ENCODE measurements at places on chromosomes 2 and 18.

- DNase-seq, result no peak
Measured at GRCh38 chr18:45359275-45360009, 255.8 kb upstream of the SLC14A2 start.

- no peak for DNase-seq
Measured at GRCh38 chr2:80858965-80859364, 554.4 kb upstream of the LRRTM1 start.

GRCh38 chr2:99489063-99489760 is 605 bp downstream of the REV1 start:
- DNase-seq, result peak; percentile 60

- no peak for DNase-seq
Measured at GRCh38 chr18:5397102-5397501, 101.6 kb upstream of the ZBTB14 start.

GRCh38 chr2:23564615-23564960 is 179.6 kb downstream of the KLHL29 start:
- DNase-seq, result peak; percentile 59

DNA sequence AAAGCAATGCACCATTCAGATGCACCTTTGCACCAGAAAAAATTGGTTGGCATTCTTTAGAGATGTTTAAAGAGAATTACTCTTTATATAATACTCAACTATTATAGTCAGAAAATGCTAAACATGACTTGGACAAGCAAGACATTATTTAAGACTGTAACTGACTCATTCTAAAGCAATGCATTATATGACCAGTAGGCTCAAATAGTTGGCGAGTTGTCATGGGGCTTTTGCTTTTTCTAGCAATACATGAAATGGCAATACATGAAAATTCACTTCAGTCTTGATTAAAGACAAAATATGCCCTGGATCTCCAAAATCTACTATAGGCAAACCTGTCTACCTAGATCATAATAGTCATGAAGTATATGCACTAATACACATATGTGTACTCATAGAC is 216.9 kb upstream of the VWC2L start:
- no peak for DNase-seq

DNA sequence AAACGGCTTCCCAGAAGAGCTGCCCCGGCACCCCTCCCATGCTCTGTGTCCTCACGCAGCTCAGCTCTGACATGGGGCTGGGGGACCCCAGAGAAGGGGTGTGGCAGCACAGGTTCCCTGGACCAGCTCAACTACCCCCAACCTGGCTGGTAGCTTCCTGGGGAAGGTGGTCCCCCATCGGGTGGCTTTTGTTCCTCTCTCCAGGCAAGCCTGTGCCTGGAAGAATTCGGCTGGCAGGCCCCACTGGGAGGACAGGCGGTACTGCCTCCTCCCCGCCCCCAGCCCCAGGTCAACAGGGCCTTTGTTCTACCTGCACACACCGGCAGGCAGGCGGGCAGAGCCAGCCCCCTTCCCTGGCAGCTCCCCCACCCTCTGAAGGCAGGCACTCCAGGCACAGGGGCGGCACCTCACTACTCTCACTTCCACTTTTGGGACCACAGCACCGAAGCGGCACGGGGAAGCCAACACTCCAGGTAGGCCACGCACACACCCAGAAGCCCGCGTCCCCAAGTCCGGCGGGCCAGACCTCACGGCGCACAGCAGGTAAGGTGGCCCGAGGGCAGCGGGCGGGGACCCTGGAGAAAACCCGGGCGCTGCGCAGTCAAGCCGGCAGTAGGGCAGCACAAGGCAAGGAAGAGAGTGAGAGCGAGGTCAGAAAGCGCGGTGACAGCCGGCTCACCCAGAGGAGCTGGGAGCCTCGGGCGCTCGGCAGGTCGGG is 1.3 kb downstream of the HS6ST1 start:
- peak; percentile 47 for DNase-seq

- no peak for DNase-seq
Measured at GRCh38 chr2:137255345-137255744, 490.0 kb downstream of the THSD7B start.

- no peak for DNase-seq
Measured at GRCh38 chr2:67642046-67642382, 244.9 kb downstream of the ETAA1 start.

- DNase-seq, result no peak
Measured at GRCh38 chr18:35143622-35144596, 96.9 kb upstream of the ZNF397 start.

DNA sequence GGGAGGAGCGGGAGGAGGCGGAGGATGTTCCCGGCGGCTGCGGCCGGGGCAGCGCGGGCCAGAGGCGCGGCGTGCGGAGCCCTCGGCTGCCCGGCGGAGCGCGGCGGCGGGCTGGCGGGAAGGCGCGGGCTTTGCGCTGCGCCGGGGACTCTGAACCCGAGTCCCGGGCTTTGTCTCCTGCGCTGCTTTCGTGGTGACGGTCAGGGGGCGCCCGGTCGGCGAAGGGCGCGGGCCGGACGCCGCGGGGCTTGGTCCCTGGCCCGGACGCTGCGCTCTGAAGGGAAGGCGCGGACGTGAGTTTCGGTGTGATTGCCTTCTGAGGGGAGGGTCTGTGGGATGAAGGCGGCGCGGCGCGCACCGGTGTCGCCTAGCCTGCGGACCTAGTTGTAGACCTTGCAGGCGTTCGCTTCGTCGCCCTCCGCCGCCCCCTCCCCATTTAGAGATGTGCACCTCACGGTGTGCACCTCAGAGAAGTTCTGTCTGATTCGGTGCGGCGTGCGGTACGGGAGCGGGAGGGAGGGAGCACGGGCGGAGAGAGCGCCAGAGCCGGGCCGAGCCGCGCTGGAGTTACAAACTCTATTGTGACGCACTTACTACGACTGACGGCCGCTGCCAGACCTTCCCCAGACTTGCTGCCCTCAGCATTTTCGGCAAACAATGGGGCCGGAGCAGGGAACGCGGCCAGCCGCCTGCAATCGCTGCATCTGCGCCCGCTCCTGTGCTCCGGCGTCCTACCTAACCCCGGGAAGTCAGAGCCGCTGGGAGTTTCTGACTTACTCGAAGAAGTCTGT is 2.1 kb downstream of the BCL2L11 start:
- DNase-seq, result peak; percentile 86

- DNase-seq, result no peak
Measured at GRCh38 chr18:6811816-6812215, 82.3 kb downstream of the ARHGAP28 start.

- no peak for DNase-seq
Measured at GRCh38 chr18:66682855-66683322, 79.0 kb upstream of the CDH19 start.

- DNase-seq, result no peak
Measured at GRCh38 chr18:5582076-5582475, 38.3 kb upstream of the EPB41L3 start.

DNA sequence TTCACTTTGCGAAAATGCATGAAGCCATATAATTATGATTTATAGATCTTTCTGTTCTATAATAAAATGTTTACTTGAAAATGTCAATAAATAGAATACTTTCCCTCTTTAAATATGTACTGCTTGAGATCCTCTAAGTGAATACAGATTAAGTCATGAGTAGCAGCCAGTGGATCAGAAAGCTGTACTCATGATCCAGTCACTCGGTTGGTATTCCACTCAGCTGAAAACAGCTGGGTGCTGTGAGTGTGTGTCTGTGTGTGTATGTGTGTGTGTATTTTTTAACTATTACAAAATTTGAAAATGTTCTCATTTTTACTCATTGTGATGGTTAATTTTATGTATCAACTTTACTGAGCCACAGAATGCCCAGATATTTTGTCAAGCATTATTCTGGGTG is 141.6 kb upstream of the CYP26B1 start:
- DNase-seq, result no peak

GRCh38 chr2:27407798-27408491 is 1.4 kb downstream of the PPM1G start:
- no peak for DNase-seq

- no peak for DNase-seq
Measured at GRCh38 chr2:18752667-18753422, 163.5 kb upstream of the NT5C1B start.

DNA sequence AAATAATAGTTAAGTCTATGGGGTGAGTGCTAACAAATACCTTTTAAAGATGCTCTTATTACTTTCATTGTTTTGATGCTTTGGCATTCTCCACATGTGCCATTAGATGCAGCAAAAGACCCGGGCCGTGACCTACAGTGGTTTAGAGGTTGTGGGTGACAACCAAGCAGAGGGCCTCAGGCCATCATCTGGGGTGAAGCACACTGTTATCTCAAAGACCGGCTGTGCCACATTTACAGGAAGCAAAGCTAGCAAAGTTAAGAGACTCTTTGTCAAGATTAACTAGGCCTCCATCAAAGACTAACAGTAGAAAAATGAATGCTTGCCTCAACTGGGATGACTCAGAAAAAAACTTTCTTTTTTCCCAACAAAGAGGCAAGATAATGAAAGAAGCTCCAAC is 695.3 kb downstream of the SATB2 start:
- DNase-seq, result peak; percentile 73

DNA sequence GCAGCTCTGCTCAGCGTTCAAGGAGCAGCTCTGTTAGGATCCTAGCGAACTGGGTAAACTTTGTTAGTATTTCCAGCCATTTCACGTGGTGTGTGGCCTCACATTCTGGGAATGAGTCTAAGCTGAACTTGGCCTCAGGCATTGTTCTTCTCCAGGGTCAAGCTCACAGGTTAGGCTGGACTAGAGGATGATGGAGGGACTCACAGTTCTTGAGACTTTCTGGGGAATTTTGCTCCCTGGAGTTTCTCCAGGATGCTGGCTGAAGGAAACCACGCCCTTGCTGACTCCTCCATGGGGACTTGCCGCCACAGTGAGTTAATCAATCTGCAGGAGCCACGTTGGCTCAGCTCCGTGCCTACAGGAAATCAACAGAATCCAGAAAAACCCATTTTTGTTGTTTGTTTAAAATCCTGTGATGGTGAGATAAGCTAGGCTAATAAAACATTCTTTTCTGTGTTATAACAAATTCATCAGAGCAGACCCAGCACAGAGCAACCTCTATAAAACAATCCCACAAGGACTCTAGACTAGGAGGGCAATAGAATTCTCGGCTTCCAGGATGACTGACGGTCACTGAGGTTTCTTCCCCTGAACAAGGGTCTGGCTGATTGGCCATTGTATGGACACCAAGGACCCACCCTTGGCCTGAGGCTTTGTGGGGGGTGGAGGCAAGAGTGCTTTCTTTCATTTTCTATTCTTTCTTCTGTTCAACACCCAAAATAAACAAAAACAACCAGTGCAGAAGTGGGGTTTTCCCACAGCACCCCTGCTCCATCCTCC is 12.6 kb downstream of the CNDP1 start:
- no peak for DNase-seq

- no peak for DNase-seq
Measured at GRCh38 chr2:219672406-219672805, 45.0 kb downstream of the SLC4A3 start.

- peak; percentile 77 for DNase-seq
Measured at GRCh38 chr2:226660526-226660925, 139.1 kb downstream of the IRS1 start.

DNA sequence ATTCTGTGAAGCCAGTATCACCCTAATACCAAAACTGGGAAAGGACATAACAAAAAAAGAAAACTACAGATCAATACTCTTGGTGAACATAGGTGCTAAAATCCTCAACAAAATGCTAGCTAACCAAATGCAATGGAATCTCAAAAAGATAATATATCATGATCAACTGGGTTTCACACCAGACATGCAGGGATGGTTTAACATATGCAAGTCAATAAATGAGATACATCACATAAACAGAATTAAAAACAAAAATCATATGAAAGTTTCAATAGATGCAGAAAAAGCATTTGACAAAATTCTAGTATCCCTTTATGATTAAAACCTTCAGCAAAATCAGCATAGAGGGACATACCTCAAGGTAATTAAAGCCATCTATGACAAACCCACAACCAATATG is 198.2 kb upstream of the NDUFV2 start:
- DNase-seq, result no peak

DNA sequence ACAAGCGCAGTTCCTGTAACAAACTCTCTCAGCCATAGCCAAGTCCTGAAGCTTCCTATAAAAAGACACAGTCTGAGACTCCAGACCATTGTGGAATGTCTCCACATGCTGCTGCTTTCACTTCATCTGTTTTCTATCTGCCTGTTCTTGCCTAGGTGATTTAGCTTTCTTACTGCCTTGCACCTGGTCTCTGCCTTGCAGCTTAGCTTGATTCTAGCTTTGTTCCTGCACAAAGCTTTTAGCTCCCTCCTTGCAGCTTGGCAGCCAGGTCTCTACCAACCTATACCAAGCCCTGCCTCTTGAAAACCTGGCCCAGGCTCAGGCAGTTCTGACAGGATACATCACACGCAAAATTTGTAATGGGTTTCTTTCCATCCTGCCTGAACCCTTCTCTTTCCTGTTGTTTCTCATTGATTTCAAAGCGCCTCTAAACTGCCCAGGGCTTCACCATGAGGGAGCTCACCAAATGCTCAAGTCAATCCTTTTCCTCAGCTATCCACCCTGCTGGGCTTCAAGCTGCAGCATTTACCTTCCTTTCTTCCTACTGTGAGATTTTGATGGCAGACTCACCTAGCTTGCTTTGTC is 941.3 kb upstream of the NXPH2 start:
- no peak for DNase-seq

DNA sequence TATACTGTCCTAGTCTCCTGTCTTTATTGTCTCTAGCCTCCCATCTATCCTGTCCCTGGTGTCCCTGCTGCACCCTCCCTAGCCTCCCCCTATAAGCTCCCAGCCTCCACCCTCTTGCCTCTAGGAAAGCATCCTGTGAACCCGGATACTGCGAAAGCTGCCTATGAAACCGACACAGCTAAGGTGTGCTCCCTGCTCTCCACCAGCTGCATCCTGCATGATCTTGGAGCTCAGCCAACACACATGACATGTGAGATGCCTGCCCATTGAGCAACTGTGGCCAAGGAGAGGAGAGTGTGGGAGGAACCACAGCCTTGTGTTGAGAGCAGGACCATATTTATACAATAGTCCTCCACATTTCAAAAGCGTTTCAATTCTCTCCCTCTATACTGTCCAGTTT is 187.1 kb downstream of the ZBTB7C start:
- DNase-seq, result peak; percentile 55

DNA sequence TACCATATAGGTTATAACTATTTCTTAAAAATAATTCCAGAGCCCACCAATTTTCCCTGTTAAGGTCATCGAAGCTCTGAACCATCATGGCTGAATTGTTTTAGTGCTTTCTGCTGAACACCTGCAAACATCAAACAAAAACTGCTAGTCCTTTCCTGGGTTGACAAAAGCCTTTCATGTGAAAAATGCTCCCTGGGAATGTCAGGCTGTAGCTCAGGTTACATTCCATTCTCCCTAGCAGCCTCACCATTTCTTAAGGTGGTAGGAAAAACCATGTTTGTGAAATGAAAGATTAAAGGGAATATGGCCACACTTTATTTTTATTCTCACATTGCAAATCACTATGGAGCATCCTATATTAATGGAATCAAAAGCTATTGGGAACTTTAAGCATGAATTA is 5.7 kb downstream of the TCF4 start:
- no peak for DNase-seq

DNA sequence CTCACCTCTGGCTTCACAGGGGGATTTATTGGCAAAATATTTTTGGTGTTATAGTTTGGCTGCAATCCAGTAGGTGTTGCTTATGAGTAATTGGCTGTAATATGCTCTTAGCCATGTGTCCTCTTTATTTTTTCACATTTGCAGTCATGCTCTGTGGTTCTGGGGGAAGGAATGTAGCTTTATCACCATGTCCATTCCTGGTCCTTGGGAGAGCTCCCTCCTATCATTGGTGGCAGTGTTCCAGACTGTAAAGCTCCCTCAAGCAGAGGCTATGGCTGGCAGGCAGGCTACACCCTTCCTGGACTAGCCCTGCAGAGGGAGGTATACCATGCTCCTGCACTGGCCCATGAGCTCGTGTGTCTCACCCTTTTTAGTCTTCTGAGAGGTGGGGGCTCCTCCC is 120.0 kb upstream of the FSIP2 start:
- no peak for DNase-seq

GRCh38 chr18:75200605-75201280 is 8.2 kb downstream of the PTGR3 start:
- no peak for DNase-seq

Data from left hindlimb (tissue), 1 donor.